ENCODE measurements at places on chromosomes 3 and 15.

- no peak for DNase-seq
These were observed 83.3 kb downstream of the EDEM1 start for GRCh38 chr3:5270666-5271371.

DNA sequence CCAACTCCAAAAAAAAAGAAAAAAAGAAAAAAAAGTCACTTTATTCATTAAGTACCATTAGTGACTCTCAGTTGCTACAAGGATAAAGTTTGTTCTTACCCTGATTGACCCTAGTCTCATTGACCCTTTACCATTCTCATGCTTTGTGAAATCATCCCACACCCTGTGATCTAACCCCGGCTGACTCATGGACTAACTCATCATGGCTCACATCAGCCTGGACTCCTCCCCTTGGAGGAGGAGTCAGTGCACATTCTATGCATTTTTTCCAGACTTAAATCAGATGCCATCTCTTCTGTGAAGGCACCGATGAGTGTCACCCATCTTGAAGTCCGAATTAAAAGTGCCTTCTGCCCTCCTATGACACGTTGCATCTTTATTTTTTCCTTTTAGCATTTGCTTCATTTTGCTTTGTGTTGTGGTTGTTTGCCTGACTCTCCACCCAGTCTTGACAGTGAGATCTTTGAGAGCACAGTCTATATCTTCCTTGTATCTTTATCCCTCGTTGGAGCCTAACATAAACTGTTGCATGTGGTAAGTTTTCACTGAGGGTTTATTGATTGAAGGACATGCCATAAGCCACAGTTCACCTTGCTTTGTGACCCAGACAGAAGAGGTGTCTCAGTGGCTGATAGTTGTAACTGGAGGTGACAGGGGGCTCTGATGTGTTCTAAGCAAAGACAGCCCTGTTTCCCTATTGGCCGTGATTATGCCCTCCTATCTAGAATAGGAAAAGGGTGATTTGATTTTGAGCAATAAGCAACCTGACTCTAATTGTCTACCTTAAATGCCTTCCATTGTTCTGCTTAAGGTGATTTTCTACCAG, 72.1 kb downstream of the IL1RAP start:
- DNase-seq, result no peak

- no peak for DNase-seq
These were observed 49.4 kb downstream of the ITGB5 start for GRCh38 chr3:124837730-124838186.

- DNase-seq, result no peak
These were observed 57.9 kb downstream of the PPP2R3A start for GRCh38 chr3:136023264-136023978.

DNA sequence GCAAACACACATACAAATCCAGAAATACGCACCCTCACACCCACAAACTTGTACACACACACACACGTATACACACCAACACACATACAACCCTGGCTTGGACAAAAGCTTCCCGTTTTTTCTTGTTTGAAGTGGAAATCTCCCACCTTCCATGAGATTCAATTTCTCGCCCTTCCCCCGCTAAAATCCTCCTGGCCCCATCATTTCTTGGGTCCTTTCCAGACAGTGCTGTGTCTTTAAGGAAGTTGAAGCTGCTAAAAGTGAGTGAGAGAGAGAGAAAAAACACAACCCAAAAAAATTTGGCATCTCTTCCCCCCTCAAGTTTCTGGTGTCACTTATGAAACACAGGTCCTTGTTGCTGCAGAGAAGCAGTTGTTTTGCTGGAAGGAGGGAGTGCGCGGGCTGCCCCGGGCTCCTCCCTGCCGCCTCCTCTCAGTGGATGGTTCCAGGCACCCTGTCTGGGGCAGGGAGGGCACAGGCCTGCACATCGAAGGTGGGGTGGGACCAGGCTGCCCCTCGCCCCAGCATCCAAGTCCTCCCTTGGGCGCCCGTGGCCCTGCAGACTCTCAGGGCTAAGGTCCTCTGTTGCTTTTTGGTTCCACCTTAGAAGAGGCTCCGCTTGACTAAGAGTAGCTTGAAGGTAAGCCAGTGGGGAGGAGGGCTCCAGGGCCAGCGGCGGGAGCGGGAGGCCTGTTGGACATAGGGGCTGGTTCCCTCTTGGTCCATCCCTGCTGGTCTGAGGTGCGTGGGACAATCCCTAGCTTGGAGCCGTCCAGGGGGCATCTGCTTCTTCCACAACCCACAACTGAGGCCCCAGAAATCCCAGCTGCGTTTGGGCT, at the start of gene ISLR:
Gene ISLR, plus strand, starts transcription at position 331 of the 839 bp plus-strand sequence. CDS start 1,149 bp downstream, outside the sequence.
- DNase-seq, result peak; percentile 14

- no peak for DNase-seq
These were observed 85.1 kb downstream of the DUT start for GRCh38 chr15:48416301-48416700.

DNA sequence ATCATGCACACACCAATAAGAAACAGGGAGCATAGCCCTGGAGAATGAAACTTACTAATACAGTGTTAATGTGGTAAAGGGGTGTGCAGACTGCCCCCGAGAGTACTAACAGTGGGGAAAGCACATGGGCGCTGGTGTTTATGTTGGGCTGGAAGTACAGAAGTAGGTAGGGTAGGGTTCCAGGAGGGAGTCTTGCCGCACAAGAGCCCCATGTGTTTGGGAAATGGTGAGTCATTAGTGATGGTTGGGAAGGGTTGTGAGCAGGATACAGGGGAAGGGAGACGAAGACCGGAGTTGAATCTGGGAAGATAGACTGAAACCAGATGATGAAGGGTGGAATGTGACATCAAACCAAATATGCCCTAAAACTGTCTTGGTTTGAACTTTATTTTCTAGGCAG, 117.1 kb downstream of the THSD4 start:
- no peak for DNase-seq

GRCh38 chr15:83653639-83654378, at the start of gene ADAMTSL3:
ADAMTSL3 (plus strand) TSS chr15:83654123; CDS start chr15:83655762, 1,639 bp downstream.
- peak; percentile 56 for DNase-seq

DNA sequence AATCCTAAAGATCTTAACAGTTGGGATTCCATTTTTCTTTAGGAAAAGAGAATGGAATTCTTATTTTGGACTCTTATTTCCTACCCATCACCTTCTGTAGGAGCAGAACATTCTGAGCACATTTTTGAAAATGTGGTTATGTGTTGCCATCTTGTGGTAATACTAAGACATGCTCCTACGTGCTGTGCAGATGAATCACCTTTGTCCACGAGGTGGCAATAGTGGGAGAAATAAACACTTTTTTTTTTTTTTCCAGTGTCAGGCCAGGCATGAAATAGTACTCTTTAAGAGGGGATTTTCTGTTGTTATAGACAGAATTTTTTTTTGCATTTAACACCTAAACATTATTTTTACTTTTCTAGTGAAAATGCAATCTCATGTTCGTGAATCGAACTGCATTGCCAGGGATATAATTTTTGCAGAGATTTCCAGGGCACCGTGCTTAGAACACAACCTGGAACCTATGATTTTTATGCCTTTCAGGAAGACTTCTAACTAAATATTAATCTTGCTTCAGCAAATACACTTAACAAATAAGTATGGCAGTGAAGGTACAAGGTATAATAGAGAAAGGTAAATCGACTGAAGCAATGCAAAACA, 196.6 kb downstream of the GAP43 start:
- peak; percentile 45 for DNase-seq

- DNase-seq, result no peak
These were observed 124.6 kb downstream of the NTRK3 start for GRCh38 chr15:88131937-88132336.

- peak; percentile 88 for DNase-seq
These were observed at the start of gene NGLY1 for GRCh38 chr3:25782938-25783660. NGLY1 (minus strand) TSS chr3:25783443; CDS start chr3:25783390, 53 bp downstream.

DNA sequence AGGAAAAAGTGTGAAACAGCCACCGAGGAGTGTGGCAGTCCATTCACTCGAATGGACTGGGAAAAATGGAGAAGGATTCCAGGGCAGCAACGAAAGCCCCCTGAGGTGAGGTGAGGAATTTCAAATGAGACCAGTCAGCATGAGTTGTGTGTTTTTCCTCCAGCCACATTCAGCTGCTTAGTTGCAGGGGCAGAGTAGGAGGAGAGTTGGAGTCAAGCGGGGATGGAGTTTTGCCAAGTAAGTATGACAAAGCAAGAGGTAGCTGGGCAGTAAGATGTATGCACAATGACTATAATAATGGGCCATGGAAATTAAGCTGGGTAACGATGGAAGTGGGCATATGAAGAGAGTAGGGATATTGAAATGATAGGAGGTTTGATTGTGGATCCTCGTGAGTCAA, 64.4 kb downstream of the CCDC54 start:
- no peak for DNase-seq

GRCh38 chr3:185766329-185767001, 58.4 kb downstream of the IGF2BP2 start:
- DNase-seq, result no peak

- DNase-seq, result no peak
These were observed 18.7 kb downstream of the TNFAIP8L3 start for GRCh38 chr15:51075826-51076523.

GRCh38 chr3:66409771-66410754, 90.8 kb downstream of the LRIG1 start:
- DNase-seq, result no peak

GRCh38 chr15:76153241-76154197, 93.7 kb downstream of the TMEM266 start:
- no peak for DNase-seq

GRCh38 chr3:129305592-129306091, 27.0 kb downstream of the HMCES start:
- DNase-seq, result peak; percentile 80

GRCh38 chr15:76197703-76198455, 113.4 kb downstream of the ETFA start:
- no peak for DNase-seq

GRCh38 chr15:39135989-39136388, 444.9 kb upstream of the THBS1 start:
- DNase-seq, result no peak

GRCh38 chr15:63075984-63076713, 33.6 kb downstream of the TPM1 start:
- no peak for DNase-seq

- DNase-seq, result no peak
These were observed 312.5 kb downstream of the NTRK3 start for GRCh38 chr15:87944050-87944449.

DNA sequence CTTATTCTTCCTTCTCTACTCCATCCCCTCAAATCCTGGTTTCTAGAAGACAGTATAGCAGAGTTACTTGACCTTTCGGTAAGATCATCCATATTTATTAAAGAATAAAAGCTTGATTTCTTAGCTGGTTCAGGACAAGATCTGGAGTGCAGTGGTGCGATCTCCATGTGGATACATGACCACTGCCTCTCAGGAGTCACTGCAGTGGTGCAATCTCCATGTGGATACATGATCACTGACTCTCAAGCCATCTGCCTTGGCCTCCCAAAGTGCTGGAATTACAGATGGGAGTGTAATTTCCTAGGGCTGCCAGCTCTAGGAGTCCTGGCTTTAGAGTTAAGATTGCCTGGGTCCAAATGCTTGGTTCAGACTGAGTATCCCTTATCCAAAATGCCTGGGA, 16.5 kb downstream of the LARP6 start:
- DNase-seq, result no peak

- DNase-seq, result no peak
These were observed 176.5 kb downstream of the MBNL1 start for GRCh38 chr3:152445212-152445611.

- DNase-seq, result no peak
These were observed 372.8 kb downstream of the TIGIT start for GRCh38 chr3:114666623-114667022.

Measured in liver (tissue), 10 donors.